ENCODE measurements at places on chromosomes 7 and 10.
A peak's percentile ranks its signal among the peaks of the same experiment; 100 is the strongest.

DNA sequence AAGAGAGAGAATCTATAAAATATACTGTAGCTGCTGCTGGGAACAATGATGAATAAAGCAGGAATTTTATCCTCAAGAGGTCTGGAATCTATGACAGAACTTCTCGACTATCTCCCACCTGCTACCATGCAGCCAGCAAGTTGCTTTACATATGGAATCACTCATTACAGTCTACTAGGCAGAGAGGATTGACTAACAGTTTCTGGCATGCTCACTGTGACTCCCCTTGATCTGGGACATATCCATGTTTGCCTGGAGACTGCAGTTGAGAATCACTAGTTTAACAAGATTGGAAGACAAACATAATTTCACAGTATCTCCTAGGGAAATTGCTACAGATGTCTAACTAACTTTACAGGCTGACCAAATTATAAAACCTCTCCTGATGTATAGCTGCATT is 13.3 kb downstream of the GPR37 start:
- no peak for DNase-seq

DNA sequence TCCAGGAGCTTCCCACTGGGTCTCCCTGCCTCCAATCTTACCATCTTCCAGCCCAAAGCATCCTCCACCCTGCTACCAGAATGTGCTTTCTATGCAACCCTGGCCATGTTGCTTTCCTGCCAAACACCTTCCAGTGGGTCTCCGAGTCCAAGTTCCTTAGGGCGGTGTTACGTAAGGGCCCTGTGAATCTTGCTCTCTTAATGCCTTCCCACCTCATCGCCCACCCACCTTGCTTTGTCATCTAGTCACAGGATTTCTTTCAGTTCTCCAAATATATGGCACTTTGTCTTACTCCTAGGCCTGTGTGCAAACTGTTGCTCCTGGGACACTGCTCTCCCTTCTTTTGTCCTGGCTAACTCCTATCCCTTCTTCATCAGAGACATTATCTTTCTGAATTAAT is 344.5 kb downstream of the RPS24 start:
- DNase-seq = no peak

DNA sequence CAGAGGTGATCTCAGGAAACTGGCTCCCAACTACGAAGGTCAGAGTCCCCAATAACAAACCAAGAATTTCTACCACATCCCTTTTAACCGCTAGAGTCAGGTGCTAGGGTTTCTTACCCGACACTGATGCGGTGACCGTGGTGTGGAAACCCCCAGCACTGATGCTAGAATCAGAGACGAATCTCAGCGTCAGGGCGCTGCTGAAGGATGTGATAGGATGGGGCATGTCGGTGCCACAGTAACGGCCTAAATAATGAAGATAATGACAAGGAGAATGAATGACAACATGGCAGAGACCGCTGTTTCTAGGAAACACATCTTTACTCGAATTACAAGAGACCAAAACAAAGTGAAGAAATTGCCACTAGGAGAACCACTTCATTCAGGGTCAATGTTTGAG is 131.1 kb upstream of the RSU1 start:
- no peak for DNase-seq

DNA sequence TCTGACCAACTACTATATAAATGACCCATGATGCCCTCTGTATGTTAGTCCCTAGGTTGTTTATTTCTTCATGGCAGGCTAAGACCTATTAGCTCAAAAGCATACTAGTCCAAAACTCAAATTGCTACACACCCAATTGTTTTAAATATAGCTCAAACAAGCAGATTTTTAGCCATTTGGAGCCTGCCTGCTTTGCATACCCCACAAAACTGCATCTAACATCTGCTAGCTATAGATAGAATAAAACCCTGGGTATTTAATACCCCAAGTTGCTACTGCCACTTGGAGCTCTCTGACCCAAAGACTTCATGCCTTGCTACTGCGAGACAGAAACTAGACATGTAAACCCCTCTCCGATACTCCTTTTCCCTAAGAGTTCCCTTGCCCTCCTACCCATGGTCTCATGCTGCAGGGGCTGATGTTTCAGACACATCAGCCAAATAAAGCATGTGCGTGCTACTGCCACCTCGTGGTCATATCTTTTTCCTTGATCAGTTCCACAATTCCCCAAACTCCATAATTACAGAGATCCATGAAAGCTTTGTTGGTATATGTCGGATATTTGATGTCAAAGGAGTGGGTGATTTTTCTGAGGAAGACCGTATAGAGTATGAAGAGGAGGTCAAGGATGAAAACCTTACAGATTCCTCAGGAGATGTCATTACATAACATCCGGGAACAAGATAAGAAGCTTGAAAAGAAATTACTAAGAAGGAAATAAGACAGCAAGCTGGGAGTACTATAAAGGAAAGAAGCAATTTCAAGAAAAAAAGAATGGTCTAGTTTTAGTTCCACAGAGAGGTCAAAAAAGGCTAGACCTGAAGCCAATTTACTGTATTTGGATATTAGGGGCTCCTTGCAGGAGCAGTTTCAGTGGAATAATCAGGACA is 386.6 kb downstream of the SH2D4B start:
- peak; percentile 20 for DNase-seq

- DNase-seq = no peak
Measured at GRCh38 chr10:51196508-51197175, 122.4 kb downstream of the PRKG1 start.

- DNase-seq = no peak
Measured at GRCh38 chr7:135678612-135679575, 16.6 kb downstream of the STMP1 start.

DNA sequence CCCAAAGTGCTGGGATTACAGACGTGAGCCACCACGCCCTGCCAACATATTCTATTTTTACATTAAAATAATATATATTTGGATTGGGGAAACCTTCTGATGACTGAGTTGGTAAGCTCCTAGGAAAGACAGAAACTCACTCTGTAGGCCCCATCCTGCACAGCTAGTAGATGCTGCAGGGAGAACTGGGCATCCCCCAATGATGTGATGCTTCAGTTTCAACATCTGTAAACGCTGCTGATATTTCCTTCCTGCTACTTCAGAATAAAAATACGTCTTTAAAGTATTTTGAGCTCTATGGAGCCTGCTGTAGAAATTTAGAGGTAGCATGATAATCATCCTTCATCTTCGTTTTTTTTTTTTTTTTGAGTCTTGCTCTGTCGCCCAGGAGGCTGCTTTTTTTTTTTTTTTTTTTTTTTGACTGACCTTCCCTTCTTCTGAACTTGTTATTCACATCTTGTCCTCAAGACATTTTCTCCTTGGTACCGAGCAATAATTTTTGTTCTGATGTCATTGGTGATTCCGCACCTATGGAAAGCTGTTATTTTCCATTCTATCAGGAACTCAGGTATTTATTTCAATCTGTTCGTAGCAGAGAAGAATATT is 21.8 kb upstream of the INPP5F start:
- DNase-seq = no peak

DNA sequence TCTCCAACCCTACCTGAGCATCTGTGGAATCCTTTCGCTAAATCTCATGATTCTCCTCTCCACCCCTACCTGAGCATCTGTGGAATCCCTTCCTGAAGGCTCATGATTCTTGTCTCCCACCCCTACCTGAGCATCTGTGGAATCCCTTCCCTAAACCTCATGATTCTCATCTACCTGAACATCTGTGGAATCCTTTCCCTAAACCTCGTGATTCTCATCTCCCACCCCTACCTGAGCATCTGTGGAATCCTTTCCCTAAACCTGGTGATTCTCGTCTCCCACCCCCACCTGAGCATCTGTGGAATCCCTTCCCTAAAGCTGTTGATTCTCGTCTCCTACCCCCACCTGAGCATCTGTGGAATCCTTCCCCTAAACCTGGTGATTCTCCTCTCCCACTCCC is 342.0 kb downstream of the SDK1 start:
- no peak for DNase-seq

- no peak for DNase-seq
Measured at GRCh38 chr10:71345694-71346093, 26.6 kb downstream of the SLC29A3 start.

- DNase-seq = no peak
Measured at GRCh38 chr7:94314413-94315410, 80.0 kb upstream of the COL1A2 start.

DNA sequence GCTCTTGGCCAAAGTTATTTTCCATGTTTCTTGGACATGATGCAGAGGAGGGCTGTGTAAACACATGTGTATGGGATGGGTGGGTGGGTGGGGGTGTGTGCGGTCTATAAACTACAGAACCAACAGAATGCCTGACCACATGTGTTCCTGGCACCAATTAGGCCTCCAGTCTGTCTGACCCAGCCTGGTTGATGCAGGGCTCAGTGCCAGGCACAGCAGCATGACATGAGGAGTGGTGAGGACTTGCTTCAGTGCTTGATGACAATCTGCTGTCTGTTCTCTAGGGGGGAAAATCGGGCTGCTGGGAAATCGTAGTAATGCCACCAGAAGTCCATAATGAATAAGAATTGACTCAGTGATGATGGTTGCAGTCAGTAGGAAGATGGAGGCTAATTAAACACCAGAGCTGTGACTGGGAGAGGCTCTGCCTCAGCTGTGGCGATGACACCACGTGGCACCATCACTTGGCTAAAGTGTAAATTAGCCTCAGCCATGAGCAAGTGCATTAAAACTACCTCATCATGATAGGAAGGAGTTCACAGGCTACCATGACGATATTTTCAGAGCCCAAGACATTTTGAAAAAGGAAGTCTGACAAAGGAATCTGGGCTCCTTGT is 260.1 kb upstream of the PODXL start:
- no peak for DNase-seq

DNA sequence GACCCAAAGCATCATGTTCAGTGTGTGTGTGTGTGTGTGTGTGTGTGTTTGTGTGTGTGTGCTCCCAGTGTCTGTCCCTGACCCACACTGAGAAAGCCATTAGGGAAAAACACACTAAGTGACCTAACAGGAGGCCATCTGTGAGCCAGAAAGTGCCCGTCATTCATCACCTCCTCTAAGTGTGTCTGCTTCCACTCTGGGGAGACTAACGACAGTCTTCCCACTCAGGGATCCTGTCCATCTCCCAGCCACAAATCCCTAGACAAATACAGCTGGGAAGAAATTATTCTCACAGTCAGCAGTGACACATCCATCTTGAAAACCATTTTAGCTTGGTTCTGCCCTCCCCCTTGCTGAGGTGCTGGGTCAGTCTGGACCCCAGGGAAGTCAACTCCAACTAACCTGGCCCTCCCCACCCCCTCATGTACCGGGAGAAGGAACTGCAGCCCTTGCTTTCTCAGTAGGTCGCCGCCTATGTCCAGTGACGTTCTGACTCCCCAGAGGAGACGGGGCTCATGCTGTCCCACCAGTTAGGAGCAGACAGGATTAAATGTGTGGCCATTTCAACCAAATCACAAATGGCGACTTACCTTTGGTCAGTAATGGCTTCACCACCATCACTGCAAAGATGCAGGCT is 296.5 kb upstream of the ZNF32 start:
- DNase-seq = no peak

DNA sequence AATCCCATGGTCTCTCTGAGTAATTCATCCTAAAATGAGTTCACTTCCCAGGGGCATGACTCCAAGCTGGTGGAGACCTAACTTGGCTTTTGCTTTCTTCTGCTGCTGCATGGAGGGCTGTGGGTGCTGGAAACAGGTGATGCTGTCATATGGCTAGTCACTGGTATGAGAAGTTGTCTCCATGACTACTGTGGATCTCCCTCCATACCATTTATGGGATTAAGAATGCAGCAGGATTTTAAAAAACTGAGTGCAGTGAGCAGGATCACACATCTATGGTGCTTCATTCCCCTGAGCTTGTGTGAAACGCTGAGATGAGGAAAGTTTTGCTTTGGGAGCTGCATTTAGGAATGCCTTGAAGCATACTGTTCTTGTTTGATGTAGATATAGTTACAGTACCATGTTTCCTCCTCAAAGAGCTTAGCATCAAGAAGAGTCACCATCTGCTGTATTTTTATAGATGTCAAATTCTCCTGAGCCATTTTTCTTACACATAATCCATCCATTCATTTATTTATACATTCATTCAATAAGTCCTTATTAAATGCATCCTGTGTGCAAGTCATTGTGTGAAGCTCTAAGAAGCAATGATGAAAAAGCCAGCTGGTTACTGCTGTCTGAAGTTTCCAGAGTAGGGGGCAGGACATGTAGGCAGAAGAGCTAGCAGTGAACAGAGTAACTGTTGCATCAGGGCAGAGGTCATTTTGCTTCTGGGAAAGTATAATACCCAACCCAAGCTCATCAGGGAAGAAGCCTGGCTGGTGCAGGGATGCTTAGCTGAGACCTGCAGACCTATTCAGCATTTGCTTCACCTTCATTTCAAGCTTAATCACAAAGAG is 534.8 kb downstream of the AUTS2 start:
- no peak for DNase-seq

DNA sequence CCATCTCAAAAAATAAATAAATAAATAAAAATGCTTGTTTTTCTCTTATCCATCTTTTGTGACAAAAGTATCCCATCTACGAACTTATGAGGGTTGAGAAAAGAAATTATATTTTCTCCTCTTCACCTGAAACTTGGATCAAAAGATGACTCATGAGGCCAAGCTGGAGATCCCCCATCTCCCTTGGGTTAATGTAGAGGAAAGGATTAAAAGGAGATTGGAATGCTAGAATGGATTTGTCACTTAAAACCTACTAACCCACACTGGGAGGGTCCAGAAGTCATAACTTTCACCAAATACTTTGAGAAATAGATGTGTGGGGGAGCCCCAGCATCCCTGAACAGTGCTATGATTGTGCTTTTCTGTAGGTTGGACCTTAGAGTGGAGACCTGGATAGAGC is 46.3 kb upstream of the PIK3CG start:
- DNase-seq = no peak

DNA sequence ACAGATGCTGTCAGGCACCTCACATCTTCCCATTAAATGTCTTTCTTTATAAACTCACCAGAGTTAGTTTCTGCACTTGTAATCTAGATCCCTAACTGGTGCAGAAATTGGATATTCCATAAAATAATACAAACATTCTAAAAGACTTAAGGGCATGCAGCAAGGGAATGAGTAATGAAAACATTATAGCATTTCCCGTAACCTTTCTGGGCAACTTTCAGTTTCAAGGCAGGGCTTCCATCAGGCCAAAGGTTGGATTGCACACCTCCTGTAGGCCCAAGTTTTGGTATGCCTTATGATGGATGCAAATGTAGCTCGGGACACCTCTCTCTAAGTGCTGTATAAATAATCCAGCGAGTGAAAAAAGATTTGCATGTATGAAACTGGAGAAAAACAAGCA is 129.9 kb upstream of the LYZL2 start:
- DNase-seq = no peak
